Left lung (tissue), 14 donors: ENCODE measurements at places on chromosomes 1 and 21. TPM values are rescaled to one million over a fixed set of nuclear protein-coding genes. Genes with fewer than 3 reads are reported as not detected.

GRCh38 chr1:216881695-216882094, 158.5 kb upstream of the ESRRG start:
- no peak for DNase-seq

- DNase-seq, result no peak
Observed at GRCh38 chr21:38179511-38179910, 77.3 kb upstream of the KCNJ15 start.

- DNase-seq, result no peak
Observed at GRCh38 chr1:75327395-75327794, 193.2 kb downstream of the LHX8 start.

DNA sequence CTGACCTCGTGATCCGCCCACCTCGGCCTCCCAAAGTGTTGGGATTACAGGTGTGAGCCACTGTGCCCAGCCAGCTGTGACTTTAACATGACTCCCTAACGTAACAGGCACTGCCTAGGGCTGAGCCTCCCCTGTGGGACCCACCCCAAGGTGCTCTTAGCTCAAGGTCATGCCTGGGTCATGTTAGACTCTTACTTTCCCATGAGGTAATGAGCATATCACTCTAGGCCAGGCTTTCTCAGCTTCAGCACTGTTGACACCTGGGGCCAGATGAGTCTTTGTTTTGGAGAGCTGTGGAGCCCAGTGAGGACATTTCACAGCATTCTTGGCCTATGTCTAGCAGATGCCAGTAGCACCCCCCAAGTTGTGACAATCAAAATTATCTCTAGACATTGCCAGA, 4.5 kb downstream of the NECAP2 start:
- DNase-seq, result no peak

GRCh38 chr21:24829397-24829796, 777.9 kb downstream of the MRPL39 start:
- no peak for DNase-seq

- no peak for DNase-seq
Observed at GRCh38 chr1:43205671-43206070, 33.5 kb downstream of the CFAP57 start.

GRCh38 chr1:39829791-39830533, 41.3 kb upstream of the BMP8B start:
- no peak for DNase-seq

DNA sequence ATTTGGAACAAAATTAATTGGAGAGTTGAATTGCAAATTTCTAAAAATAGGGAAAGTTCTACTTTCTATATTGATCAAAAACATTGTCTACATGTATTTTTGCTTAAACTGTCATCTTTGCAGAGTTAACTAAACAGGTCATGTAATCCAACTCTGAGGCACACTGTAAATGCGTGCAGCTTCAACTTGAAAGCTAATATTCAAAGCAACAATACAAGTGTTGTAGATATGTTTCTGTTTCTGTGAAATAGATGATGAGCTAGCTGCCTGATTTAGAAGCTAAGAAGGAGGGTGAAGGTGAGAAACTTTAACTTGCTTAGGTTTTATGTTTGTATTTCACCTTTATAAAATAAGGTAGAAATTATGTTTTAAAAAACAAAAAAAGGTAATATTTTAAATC, 77.2 kb downstream of the IVNS1ABP start:
- no peak for DNase-seq

GRCh38 chr21:14968821-14969220, 96.0 kb downstream of the NRIP1 start:
- no peak for DNase-seq

DNA sequence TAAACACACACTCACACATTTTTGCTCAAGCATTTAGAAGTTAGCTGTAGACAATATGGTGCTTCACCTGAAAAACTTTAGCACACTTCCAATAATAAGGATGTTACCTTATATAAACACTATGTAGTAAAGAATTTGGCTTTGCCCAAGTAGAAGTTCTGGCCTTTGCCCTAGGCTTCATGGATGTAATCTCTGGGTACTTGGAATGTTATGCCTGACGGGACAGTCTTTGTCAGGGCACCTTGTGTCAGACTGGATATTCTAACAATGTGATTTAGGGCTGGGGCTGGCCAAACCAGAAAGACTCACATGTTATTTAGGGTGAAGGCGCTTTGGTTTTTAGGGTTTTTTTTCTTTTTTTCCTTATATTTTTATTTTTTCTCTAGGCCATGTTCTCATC, 34.8 kb upstream of the TRIM33 start:
- no peak for DNase-seq

- DNase-seq, result no peak
Observed at GRCh38 chr1:237910834-237911233, 20.1 kb upstream of the ZP4 start.

- DNase-seq, result no peak
Observed at GRCh38 chr1:79151006-79151796, 144.7 kb upstream of the ADGRL4 start.

- DNase-seq, result no peak
Observed at GRCh38 chr21:45347048-45347711, 57.8 kb upstream of the COL18A1 start.

DNA sequence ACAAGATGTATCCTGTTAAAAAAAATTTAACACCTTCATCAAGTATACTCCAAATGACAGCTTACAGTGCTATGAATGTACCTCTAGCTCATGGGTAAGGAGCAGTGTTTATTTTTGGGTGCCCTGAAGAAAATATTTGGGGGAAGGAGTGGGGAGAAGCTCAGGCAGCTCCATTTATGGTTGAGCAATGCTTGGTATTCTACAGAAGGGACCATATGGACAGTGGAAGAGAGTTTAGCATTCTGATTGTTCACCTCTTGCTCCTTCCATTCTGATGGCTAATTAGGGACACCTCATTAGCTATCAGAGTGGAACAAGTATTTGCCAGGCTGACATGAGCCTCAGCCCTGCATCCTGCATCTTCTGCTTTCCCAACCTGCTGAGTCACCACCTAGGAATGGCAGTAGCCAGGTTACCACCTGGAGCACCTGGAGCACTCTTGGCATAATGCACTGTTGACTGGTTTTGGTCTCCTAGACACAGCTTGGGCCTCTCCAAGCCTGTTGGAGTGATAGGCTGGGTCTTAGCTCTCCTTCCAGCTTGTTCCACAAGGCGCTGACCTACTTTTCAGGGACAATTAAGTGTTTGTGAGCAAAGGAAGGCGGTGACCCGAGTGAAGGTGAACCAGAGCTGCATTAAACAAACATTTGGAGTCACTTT, 62.0 kb upstream of the MACF1 start:
- DNase-seq, result peak; percentile 80

- no peak for DNase-seq
Observed at GRCh38 chr1:175922254-175922881, 179.0 kb upstream of the TNR start.

GRCh38 chr1:29739176-29739575, 502.9 kb downstream of the PTPRU start:
- DNase-seq, result no peak

- no peak for DNase-seq
Observed at GRCh38 chr1:247281001-247281574, 25.2 kb downstream of the VN1R5 start.

GRCh38 chr1:211485480-211485857, 6.5 kb downstream of the RD3 start:
- no peak for DNase-seq

GRCh38 chr1:77412820-77413530, 131.2 kb downstream of the AK5 start:
- no peak for DNase-seq

- no peak for DNase-seq
Observed at GRCh38 chr1:229011022-229011421, 259.9 kb upstream of the RAB4A start.

GRCh38 chr1:111769517-111770146, 13.9 kb downstream of the DDX20 start:
- DNase-seq, result no peak

GRCh38 chr1:227403535-227403934, 85.2 kb upstream of the CDC42BPA start:
- no peak for DNase-seq

DNA sequence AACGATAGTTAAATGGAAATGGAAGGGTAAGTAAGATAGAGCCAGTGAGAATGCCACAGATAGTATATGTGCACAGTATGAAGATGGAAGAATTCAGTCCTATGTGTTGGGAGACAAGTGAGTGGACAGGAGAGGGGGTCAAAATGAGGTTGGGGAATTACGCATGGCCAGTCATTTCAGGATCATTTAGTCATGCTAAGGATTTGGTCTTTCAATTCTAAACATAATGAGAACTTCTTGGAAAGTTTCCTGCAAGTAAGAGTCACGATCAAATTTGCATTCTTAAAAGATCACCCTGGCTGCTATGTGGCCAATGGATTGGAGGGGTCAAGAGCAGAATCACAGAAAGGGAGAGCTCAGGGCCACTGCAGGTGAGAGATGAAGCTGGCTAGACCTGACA, 64.0 kb upstream of the KCNK2 start:
- DNase-seq, result no peak

- DNase-seq, result no peak
Observed at GRCh38 chr1:10891091-10891490, 94.6 kb upstream of the CASZ1 start.

DNA sequence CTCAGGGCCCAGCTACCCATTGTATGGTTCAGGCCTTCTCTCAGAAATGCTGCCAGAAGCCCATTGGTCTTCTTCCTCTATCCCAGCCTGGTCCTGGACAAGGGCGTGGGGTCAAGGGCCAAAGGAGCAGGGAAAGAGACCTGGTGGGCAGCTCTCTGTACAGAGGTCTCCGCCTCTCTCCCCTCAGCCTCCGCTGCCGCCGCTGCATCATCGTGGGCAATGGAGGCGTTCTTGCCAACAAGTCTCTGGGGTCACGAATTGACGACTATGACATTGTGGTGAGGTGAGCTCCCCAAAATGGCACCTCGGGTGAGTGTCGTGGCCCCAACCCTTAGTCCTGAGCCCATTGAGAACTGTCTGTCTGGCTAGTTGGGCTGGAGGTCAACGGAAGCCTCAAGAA, 34.6 kb upstream of the ARTN start:
- no peak for DNase-seq

GRCh38 chr1:6483017-6483760, 8.3 kb downstream of the PLEKHG5 start:
- DNase-seq, result no peak

DNA sequence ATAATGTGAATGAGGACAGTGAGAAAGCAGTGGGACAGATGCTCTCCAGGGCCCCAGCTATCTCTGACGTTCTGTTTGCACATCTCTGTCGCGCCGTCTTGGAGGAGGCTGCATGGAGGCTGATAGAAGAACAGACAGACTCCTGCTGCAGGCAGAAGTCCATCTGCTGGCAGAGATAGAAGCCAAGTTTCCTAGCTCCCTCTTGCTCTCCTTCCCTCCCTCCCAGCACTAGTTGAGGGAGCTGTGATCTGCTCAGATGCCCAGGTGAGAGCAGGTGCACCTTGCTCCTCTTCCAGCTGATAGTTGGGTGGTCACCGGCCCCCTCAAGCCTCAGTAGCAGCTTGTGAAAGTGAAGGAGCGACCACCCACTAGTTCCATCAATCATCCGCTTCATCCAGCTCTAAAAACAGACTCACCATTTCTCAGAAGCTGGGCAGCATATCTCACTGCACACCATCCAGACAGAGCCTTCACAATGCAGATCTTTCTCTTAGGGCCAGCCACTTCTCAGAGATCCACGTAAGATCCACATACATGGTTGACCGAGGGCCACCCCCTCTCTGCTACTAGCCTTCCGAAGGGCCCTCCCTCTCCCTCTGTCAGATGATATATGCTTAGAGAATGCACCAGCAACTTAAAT, 12.9 kb downstream of the LRRN2 start:
- no peak for DNase-seq

- no peak for DNase-seq
Observed at GRCh38 chr1:171245458-171246064, 2.7 kb upstream of the FMO1 start.

DNA sequence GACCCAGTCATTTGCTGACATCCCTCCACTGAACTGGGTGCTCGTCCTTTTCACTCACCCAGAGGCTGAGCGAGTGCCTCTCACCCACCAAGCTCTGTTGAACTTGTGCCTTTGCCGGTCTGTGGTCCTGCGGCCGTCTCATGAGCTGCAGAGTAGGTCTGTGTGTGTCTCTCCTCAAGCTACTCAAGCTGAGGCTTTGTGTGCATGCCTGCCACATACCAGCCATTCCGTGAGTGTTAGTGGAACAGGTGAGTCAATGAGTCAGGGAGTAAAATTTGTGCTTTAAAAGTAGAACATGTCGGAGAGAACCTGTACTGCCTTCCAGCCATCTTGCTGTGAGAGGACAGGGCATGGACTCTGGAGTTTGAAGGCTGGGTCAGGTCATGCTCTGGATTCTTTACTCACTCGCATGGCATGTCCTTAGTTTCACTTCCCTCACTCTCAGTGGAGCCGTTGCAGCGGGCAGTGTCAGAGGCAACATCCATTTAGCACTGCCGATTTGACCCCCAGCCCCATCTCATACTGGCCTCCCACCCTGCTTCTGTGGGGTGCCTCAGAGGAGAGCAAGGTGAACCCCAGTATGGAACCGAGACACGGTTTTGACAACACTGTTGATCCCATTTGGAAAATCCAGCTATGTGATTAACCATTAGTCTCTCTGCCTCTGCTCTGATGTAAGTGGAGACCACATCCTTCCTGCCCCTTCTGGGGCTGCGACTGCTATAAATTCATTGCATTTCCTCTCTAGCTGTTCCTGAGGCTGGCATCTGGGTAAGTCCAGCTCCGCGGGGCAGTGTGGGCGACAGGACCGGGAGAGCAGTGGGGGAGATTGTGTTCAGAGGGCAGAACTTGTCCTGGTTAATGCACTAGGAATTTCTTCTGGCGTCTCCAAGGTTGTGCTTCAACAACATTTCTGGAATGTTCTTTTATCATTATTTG, at the start of gene NLRP3:
TSS of gene NLRP3 (plus strand) at position 751 of the 939 bp plus-strand sequence. CDS start 2,628 bp downstream, outside the sequence.
- no peak for DNase-seq

DNA sequence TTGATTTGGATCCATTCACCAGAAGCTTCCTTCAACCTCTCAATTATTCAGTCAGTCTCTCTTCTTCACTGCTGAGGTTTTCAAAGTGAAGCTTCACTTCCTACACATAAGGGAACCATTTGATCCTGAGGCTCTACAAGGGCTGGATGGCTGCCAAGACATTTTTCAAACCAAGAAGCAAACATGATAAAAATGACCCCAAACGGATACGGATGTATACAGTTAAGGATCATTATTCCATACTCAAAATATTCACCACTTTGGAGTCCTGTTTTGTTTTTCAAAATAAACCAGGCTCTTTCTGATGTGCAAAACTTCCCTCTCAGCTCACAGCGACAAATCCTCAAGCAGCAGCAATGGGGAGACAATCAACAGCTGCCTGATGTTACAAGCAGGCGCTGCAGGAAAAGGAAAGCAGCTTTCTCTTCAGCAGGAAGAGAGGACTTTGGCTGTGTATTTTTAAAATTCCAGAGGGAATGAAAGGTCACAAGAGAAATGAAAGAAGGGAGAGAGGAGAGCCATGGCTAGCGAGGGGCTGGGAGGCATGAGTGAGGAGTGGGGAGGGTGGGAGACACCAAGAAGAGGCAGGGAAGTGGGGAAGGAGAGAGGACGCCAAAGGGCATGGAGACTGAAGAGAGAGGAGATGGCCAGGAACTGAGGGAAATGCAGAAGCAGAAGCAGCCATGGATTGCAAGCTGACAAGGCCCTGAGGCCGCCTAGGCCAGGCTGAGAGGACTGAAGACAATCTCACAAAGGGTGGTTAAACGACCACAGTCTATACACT, 145.4 kb downstream of the SLC45A1 start:
- no peak for DNase-seq

CLCNKB gene
- 5.5 TPM for polyA plus RNA-seq

TRABD2B gene
- 3.3 TPM for polyA plus RNA-seq

SRSF10 gene
- polyA plus RNA-seq, result 239 TPM

TOMM20 gene
- polyA plus RNA-seq, result 178 TPM

IVL gene
- polyA plus RNA-seq, result not detected

KRTAP19-7 gene
- polyA plus RNA-seq, result not detected

KRTAP12-2 gene
- not detected for polyA plus RNA-seq

DENND2D gene
- polyA plus RNA-seq, result 21.4 TPM

TMEM240 gene
- 3.7 TPM for polyA plus RNA-seq

NPHS2 gene
- 3.3 TPM for polyA plus RNA-seq

ADAM30 gene
- polyA plus RNA-seq, result not detected

BMP8A gene
- 0.47 TPM for polyA plus RNA-seq

PYHIN1 gene
- 0.96 TPM for polyA plus RNA-seq
